ENCODE measurements at places on chromosomes 13 and 19. TPM values are rescaled to one million over a fixed set of nuclear protein-coding genes. Genes with fewer than 3 reads are reported as not detected.

- DNase-seq: peak; percentile 65
These were observed 60.0 kb downstream of the MLLT1 start for GRCh38 chr19:6219586-6220290.

GRCh38 chr19:8458380-8458779 lies 13.6 kb downstream of the HNRNPM start:
- no peak for DNase-seq

GRCh38 chr19:56134654-56134921 lies 6.5 kb upstream of the ZNF444 start:
- no peak for DNase-seq

DNA sequence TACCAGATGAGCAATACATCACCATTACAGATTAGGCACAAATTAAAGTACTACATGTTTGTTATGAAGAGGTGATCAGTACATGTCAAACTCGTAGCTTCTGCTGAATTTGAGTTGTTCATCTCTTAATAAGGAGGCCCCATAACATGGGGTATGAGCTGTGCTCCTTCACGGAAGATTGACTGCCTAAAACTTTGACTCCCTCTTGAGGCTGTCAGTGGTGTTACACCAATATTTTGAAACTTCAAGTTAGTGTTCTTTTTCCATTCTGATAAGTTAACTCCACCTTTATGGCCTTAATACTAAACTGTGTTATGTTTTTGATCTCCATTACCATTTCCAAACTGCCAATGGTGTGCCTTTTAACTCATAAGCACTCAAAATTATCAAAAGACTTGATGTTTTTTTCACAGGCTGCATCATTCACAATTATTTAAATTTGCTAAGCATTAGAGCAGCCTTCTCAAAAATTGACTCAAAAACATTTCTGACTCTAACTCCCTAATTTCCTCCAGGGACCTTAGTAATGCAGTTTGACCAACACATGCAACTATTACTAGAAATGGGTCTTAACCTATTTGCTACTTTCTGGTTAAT lies 1591.5 kb downstream of the PCDH9 start:
- DNase-seq: peak; percentile 63

Gene FGF9
- not detected for total RNA-seq

Gene CASP14
- total RNA-seq: not detected

Measured in dermis blood vessel endothelial cell (primary cell).